ENCODE measurements at places on chromosomes 5 and 9.

- no peak for DNase-seq
Observed at GRCh38 chr9:14135421-14135820, 178.5 kb downstream of the NFIB start.

DNA sequence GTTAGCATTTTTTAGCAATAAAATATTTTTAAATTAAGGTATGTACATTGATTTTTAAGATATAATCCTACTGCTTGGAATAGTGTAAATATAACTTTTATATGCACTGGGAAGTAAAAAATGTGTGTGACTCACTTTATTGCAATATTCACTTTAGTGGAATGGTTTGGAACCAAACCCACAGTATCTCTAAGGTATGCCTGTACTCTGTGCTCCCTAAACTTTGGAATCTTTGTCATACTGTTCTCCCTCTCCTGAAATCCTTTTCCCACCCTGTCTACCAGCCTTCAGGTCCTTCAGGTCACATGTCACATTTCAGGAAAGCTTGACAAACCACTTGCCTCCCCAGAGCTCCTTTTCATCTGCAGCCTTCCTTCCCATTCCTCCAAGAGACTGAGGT is 308.7 kb downstream of the SPOCK1 start:
- no peak for DNase-seq

- no peak for DNase-seq
Observed at GRCh38 chr9:116000748-116001329, 152.8 kb upstream of the PAPPA start.

DNA sequence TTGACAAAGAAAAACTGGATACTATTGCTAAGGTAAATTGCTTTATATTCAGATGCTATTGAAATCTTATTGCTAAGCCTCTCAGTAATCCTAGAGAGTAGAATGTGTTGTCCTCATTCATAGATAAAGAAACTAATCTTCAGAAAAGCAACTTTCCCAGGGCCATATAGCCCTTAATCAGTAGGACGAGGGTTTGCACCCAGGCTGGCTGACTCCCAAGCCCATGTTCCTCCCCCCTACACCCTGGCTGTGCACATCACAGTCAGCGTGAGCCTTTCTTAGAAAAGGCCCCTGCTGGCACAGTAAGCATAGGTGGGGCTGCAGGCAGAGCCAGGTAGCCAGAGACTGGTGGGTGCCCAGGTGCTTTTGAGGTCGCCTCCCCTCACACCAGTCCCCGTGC is 15.8 kb upstream of the GLIPR2 start:
- DNase-seq = no peak

DNA sequence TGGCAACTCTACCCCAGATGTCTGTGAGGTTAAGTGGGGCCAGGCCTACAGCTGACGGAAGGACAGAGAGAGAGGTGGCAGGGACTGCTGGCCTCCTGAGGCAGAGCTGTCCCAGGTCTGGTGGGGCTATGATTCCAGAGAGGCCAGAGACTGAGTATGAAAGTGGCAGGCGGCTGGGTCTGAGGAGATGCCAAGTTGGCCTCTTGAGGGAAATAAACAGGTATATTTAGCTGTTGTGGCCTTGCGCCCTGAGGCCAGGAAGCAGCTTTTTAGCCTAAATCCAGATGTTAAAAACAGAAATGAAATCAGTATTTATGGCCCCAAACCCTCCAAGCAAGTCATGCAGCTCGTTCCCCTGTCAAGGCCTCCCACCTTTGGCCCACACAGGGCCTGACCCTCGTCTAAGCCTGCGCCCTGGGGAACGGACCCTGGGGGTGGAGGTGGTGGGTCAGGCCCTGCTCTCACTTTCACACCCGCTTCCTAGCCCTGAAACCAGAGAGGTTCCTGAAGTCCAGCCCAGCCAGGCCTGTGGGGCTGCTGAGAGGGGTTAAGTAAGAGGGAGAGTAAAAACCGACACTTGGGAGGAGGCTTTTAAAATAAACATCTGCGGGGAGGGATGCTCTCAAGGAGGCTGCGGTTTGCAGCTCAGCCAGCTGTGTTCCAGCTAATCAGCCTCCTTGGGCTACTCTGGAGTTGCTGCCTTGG is 18.7 kb downstream of the PCDHGC5 start:
- DNase-seq = no peak

- DNase-seq = peak; percentile 11
Observed at GRCh38 chr5:141172381-141173204, at the start of gene PCDHB7. Gene PCDHB7 (plus strand): TSS chr5:141172644. CDS start chr5:141172836, 192 bp downstream.

DNA sequence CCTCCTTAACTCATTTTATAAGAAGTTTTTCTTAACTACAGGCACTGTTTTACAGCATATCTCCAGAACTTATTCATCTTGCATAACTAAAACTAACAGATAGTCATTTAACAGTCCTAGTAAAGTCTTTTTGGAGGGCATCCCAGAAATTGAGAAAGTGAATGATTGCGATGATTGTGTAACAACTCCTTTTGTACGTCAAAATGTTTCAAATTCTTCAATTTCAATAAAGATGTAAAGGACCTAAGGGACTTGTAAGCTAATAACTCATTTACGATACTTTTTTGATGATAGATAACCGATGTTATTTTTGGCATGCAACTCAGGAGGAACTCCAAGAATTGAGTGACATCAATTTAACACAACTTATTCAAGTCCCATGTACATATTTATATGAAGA is 42.7 kb downstream of the SVEP1 start:
- no peak for DNase-seq

DNA sequence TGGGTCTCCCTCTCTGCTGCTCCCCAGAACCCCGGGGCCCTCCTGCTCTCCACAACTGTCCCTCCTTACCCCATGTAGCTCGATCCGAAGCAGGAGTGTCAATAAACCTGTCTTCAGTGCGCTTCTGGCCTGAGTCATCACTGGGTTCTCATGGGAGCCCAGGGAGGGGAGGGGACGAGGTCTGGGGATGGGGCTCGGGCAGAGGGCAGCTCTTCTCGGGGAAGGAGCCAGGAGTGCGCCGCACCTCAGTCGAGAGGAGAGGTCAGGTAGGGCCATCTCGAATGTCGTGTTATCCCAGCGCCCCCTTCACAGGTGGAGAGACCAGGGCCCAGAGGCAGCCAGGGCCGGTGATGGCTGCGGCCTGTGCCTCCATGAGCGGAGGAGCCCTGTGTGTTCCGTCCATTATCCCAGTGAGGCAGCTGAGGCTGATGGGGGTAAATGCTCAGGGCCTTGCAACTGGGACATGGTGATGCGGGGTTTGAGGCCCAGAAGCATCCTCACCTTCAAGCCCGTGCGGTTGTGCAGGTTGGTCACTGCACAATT is 52.1 kb downstream of the LRSAM1 start:
- no peak for DNase-seq

GRCh38 chr9:19931098-19931890 is 142.5 kb upstream of the SLC24A2 start:
- DNase-seq = no peak

GRCh38 chr5:172906436-172906835 is 52.8 kb upstream of the RPL26L1 start:
- DNase-seq = no peak

GRCh38 chr9:131436865-131437271 is 43.0 kb downstream of the PRRC2B start:
- no peak for DNase-seq

GRCh38 chr9:110997847-110998246 is 40.4 kb downstream of the LPAR1 start:
- DNase-seq = no peak

DNA sequence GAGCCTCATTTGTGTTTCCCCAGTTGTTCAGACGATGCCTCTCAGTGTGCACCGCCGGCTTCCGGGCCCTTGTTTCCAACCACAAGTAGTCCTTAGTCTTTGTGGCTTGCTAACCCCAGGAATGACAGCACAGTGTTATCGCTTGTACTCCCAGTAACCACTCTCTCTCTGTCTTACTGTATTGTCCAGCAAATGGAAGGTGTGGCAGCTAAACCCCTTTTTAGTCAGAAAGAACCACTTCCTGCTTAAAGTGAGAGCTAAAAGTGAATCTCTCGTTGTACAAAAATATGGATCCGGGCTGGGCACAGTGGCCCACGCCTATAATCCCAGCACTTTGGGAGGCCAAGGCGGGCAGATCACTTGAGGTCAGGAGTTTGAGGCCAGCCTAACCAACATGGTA is 61.3 kb downstream of the ENC1 start:
- DNase-seq = no peak

GRCh38 chr9:136010176-136010575 is 49.0 kb upstream of the UBAC1 start:
- DNase-seq = no peak
